ENCODE measurements at places on chromosomes 12 and 14.

GRCh38 chr12:92143686-92144630 is 1.7 kb downstream of the BTG1 start:
- DNase-seq: peak; percentile 90

GRCh38 chr14:42004321-42004720 is 397.6 kb downstream of the LRFN5 start:
- DNase-seq: no peak

DNA sequence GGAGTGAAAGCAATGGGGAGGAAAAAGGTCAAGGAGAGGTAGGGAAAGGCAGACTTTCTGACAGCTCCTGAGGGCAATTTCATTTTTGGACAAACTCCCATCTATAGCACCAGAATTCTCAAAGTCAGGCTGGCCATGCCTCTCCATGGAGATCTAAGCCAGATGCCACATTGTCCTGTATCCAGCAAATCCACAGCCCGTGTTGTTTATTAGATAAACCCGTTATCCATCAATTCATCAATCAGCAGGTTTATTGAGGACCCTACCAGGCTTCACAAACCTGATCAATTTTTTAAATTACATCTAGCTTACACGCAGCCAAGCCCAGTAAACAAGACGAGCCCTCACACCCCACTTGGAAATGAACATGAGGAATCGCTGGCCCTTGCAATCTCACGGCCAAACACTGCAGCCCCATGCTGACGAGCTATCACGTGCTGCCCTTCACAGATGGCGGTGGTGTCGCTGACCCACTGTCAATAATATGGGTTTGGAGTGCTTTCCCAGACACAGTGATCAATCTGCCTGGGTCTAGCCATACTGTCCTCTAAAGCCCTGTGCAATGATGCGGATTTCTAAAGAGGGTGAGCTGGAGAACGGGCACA is 332.9 kb downstream of the DPF3 start:
- DNase-seq: no peak

- DNase-seq: peak; percentile 79
Observed at GRCh38 chr12:65526311-65526710, 247.8 kb downstream of the MSRB3 start.

DNA sequence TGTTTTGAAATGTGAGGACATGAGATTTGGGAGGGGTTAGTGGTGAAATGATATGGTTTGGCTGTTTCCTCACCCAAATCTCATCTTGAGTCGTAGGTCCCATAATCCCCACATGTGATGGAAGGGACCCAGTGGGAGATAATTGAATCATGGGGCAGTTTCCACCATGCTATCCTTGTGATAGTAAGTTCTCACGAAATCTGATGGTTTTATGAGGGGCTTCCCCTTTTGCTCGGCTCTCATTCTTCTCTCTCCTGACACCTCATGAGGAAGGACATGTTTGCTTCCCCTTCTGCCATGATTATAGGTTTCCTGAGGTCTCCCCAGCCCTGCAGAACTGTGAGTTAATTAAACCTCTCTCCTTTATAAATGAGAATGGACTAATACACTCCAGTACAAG is 18.0 kb downstream of the GALNT6 start:
- DNase-seq: no peak

DNA sequence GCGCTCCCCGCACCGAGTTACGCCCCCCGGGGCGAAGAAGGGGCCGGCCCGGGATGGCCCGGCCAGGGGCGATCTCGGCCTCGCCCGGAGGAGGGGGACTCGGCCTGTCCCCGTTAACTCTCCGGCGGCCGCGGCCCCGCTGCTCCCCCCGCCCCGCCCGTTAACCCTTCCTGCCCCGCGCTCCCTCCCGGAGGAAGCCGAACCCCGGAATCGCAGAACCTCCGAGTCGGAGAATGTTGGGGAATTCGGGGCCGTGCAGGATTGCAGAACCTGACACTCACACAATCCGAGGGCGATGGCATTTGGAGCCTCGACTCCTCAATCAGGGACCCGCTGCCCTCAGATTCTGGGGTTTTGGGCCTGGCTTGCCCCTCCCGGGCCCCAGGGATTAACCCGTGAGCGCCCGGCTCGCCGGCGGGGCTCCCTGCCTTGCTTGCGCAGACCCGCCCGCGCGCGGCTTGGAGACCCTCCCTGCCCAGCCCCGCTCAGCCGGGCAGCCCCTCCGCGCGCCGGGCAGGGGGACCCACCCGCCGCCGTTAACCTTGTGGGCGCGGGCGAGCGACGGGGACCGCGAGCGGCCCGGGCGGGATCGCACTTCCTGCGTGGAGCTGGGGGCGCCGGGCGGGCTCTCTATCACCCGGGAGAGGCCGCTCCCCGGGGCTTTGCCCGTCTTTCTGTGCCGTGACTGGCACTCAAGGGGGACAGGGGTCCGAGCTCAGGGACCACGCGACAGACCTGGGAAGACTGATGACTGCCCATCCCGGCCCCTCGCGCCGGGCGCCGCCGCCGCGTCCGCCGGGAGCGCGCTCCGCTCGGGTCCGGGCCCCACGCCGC is 18.8 kb downstream of the BEGAIN start:
- DNase-seq: no peak

GRCh38 chr14:76654573-76655108 is 106.6 kb upstream of the VASH1 start:
- DNase-seq: peak; percentile 41

GRCh38 chr12:51318846-51319599 is 5.0 kb downstream of the BIN2 start:
- DNase-seq: no peak

DNA sequence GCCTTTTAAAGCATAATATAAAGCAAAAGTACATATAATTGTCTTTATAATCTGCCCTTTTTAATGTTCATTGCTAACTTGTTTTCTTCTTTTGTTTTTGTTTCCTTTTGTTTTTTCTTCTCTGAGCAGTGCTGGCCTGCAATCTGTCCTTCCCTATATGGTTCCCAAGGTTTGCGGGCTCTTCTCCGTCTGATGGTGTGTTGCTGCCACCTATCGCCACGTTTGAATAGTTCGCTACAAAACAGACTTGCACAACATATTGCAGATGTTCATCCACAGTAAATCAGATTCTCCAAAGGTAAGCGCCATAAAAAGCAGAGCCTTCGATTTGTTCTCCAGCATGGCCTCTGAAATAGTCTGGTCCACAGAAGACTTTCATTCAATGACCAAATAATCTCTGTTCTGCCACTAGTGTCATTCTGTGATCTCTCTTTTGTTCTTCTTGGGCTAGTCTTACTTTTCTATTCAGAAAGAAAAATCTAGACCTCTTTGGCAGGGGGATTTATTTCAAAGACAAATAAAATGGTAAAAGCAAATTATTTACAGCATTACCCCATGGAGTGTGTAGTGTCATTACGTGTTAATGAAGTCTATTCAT is 33.5 kb downstream of the C12orf50 start:
- peak; percentile 73 for DNase-seq

GRCh38 chr12:90280033-90280432 is 571.4 kb upstream of the ATP2B1 start:
- DNase-seq: peak; percentile 70

- no peak for DNase-seq
Observed at GRCh38 chr14:31835049-31835448, 242.1 kb upstream of the ARHGAP5 start.

DNA sequence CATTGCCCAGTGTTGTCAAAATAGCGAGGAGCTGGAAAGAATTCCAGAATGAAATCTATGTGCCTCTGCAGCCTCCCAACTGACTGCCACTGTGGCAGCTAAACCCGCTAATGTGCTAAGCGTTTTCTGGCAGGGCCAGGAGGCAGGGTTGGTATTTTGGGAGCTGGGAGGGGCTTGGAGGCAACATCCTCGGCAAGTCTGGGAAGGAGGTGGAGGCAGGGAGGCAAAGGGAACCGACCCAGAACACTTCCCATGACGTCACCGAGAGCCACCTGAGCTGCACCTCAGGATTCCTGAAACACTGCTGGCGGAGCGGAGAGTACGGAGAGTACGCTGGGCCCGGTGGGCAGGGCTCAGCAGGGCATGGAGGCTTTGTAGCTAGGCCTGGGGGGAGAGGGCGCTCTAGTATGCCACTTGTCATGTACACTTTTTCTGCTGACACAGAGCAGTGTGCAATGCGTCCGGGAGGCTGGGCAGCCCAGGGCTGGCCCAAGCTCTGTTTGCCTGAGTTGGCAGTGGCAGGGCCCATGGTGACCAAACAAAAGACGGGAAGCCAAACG is 81.5 kb downstream of the DPF3 start:
- peak; percentile 70 for DNase-seq

- peak; percentile 98 for DNase-seq
Observed at GRCh38 chr12:75656648-75657047, 145.2 kb upstream of the KRR1 start.

DNA sequence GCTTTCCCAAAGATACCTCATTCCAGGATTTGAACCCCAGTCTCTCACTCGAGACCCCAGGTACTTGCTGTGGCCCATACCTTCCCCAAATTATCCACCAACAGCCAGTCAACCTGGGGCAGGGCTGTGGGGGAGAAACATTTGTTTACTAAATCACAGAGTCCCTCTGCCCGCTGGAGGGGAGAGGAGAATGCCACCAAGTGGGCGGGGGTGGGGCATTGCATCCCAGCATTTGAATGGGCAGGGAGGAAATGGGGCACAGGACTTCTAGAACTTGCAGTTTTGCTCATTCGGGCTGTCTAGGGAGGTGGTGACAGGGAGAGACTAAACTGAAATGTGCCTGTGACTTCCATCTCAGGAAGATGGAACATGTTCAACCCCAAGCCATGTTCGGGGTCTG is 10.9 kb upstream of the SERPINA9 start:
- DNase-seq: no peak

DNA sequence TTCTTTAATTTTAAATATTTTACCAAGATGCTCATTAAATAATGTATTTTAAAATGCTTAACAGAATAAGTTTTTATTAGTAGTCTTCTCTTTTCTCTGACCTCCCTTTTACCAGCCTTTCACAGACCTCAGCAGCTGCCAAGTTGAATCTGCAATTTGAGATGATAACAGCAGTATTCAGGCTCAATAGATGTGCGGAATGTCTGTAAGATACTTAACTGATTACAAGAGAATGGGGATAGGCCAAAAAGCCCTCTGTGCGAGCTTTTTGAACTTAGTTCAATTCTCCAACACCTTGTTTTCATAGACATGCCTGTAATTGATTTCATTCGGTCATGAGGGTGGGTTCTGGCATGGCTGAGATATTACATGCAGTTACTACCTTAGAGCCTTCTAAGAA is 277.2 kb downstream of the TMTC2 start:
- no peak for DNase-seq

- no peak for DNase-seq
Observed at GRCh38 chr14:20441461-20441860, 5.5 kb upstream of the KLHL33 start.

- peak; percentile 28 for DNase-seq
Observed at GRCh38 chr14:55901291-55901690, 216.9 kb upstream of the PELI2 start.

DNA sequence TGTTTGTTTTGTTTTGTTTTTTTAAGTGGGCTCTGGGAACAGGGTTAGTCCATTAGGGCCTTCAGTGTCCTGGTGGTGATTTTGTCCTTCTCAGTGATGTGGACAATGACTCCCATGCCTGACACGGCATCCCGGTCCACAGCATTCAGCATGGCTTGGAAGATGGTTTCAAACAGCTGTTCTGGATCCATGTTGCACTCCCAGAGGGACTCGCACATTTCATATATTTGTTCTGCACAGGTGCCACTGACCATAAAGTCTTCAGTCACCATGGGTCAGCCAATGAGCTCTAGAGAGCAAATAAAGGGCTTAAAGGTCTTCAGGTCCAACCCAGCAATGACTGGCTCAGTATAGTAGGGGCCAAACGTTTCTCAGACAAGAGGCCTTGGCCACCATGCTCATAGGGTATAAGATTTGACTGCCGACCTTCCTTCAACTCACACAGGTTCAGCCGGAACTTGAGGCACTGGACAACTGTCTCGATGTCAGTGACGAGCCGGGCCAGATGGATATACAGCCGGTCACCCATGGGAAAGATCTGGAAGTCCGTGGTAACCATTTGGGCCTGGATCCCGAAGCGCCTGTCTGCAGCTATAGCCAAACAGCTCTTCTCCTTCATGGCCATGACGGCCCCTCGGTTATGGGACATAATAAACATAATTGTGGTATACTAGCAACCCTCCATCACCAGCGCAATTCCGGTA is 18.0 kb downstream of the OR10P1 start:
- DNase-seq: no peak

GRCh38 chr12:108099778-108100489 is 29.2 kb upstream of the WSCD2 start:
- DNase-seq: peak; percentile 37

DNA sequence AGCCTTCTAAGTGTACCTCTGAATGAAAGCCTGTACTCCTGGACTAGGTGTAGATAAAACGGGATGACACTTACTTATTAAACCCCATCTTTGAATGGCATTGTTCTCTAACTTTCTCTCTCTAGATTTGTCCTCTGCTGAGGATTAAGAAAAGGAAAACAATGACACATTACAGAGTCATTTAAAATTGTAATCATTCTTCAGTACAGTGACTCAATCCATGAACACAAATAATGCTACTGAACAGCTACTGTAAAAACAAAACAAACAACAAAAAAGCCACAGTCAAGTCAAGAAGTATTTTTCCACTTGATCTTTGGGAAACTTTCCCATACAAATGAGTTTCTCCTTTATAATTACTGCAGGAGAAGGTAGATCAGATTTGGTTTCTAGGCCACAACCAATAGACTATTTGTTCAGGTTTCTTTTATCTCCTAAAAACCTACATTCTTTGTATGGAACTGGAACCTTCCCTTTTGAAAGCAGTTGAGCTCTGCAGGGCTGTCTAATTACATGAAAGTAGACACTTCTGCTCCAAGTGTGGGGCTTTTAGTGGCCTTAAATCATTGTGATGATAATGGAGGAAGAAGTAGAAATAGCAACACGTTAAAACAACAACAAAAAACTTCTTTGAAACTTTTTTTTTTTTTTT is 219.1 kb downstream of the ESR2 start:
- peak; percentile 62 for DNase-seq

DNA sequence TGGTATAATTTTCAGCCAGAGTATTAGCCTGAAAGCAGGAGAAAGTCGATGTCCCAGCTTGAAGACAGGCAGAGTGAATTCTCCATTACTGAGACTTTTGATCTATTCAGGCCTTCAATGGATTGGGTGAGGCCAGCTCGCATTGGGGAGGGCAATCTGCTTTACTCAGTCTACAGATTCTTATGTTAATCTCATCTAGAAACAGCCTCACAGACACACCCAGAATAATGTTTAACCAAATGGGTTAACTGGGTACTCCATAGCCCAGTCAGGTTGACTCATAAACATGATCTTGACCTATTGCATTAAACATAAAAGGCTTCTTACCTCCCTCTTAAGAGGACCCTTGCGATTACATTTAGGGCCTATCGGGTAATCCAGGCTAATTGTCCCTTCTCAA is 118.0 kb downstream of the KTN1 start:
- DNase-seq: peak; percentile 92

DNA sequence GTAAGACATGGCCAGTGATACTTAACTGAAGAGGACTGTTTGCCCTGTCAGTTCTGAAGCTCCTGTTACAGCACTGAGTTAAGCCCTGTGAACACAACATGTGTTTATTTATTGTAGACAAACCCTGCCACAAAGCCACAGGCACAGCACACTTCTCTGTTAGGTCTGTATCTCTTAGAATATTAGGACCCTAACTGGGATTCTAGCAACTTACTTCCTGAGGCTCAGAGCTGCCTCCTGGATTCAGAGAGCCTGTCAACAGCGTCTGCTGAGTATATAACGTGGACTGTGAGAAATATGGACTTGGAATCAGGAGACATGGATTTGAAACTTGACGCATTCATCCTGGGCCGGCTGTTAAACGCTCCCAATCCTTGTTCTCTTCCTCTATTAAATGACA is 135.0 kb upstream of the HIF1A start:
- no peak for DNase-seq

- no peak for DNase-seq
Observed at GRCh38 chr12:132343294-132344004, 14.1 kb upstream of the GALNT9 start.

- no peak for DNase-seq
Observed at GRCh38 chr12:7501031-7501588, 2.5 kb downstream of the CD163 start.

All from kidney tubule cell (primary cell).